ENCODE measurements at places on chromosomes 3 and 15.

- DNase-seq: no peak
Observed at GRCh38 chr3:163490119-163490518, 1588.2 kb downstream of the SI start.

- no peak for DNase-seq
Observed at GRCh38 chr15:87873516-87873915, 383.0 kb downstream of the NTRK3 start.

GRCh38 chr15:81133782-81134461, at the start of gene CFAP161:
TSS of gene CFAP161 (plus strand) at chr15:81134270. CDS start at chr15:81134330, 60 bp downstream.
- peak; percentile 78 for DNase-seq

DNA sequence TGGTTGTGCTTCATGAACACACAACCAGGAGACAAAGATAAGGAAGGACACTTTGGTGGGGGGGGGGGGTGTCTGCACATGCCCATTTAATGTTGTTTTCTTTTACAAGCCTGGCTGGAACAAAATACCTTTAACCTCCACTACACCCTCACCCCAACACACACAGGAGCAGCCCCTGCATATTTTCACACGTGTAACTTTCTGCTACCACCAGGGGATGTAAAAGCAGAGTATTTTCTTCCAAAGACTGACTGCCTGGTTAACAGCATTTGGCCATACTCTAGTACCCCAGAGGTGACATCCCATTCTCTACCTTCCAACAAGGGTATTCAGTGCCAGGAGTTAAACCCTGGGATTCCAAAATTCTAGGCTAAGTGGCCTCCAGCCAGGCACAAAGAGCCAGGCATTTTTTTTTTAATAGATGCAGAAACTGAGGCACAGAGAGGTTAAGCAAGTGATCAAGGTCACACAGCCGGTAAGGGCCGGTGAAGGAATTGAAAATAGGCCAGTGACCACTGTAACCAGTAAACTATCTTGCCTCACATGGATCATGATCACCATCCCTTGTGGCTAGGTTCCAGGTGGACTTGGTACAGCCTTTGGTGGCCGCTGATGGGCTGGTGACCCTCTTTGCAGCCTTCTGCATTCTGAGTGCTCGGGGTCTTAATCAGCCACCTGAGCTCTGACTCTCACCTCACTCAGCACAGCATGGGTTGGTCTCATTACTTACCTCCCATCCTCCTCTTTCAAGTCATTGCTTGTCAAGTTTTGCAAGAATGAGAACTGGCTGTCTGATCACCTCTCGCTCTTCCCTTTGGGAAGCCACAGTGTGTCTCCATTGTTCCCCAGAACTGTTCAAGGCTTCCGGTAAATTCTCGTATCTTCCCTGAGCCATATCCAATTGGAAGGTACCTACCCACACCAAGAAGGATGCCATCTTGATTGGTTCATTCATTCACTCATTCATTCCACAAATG, 20.4 kb downstream of the MAGI1 start:
- DNase-seq: no peak

DNA sequence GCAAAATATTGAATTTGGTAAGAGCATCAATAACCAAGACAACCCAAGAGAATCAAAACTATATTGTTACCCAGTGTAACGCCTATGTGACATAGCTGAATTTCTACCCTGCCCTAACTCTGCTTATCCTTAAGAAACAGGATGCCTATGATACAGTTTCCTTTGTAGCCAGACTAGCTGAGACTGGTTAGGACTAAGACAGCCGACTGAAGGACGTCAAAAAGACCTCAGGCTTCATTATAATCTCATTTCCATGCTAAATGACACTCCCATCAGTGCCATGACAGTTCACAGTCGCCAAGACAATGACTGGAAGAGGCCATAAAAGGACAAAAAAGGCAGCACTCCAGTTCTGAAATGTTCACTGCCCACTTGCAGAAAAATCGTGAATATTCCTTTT, 66.8 kb downstream of the GBE1 start:
- no peak for DNase-seq

- no peak for DNase-seq
Observed at GRCh38 chr15:65904301-65904700, 35.0 kb downstream of the RAB11A start.

GRCh38 chr3:65578861-65579260, 459.9 kb downstream of the MAGI1 start:
- no peak for DNase-seq

DNA sequence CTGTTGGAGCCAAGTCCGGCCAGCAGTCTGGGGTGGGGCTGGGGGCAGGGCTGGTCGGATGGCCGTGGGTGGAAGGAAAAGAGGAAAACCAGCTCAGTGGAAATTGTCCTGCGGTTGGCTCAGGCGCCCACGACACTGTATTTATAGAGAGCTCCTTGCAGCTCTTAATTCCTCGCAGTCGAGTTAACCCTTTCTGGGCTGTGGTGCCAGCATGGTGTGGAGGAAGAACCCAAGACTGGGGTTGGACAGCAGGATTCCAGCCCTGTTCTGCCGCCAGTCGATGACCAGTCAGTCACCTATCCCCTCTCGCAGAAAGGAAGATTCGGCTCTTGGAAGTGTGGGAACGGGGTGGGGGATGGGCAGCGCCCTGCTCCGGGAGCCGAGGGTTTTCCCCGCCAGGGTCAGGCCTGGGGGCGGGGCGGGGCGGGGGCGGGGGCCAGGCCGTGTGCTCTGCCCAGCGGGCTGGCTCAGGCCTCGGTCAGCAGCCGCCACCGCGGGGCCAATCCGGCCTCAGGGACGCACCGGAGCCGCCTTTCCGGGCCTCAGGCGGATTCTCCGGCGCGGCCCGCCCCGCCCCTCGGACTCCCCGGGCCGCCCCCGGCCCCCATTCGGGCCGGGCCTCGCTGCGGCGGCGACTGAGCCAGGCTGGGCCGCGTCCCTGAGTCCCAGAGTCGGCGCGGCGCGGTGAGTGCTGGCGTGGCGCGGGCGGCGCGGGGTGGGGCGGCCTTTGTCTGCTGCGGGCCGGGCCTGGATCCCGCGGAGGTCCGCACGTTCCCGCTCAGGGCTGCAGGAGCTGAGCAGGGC, at the start of gene CD276:
TSS of gene CD276 (plus strand) at position 607 of the 804 bp plus-strand sequence. CDS start 15,257 bp downstream, outside the sequence.
- peak; percentile 82 for DNase-seq

DNA sequence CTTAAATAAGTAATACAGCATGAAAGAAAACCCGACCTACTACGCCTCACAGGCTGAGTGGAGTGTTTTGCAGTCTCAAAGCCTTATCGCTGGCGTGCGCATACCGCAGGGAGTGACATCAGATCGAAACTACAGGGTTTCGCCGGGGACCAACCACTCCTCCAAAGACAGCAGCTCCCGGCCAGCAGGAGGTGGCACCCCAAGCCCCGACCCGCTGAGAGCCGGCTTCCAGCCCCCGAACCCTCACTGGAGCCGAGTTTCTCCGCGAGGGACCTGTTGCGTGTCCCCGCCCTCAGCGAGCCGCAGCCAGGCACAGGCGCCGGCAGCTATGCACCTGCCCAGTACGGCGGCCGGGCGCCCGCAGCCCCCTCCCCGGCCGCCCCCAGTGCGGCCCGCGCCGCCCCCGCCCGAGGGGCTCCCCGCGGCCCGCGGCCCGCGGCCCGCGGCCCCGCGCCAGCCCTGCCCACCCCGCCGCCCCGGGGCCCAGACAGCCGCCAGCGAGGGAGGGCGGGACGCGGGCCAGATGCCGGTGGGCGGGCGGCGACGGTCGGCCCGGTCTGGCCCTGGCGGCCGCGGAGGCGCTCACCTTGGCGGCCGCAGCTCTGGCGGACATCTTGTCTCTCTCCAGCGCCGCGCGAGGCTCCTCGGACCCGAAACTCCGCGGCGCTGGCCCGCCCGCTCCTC, 710 bp downstream of the TJP1 start:
- DNase-seq: peak; percentile 89

DNA sequence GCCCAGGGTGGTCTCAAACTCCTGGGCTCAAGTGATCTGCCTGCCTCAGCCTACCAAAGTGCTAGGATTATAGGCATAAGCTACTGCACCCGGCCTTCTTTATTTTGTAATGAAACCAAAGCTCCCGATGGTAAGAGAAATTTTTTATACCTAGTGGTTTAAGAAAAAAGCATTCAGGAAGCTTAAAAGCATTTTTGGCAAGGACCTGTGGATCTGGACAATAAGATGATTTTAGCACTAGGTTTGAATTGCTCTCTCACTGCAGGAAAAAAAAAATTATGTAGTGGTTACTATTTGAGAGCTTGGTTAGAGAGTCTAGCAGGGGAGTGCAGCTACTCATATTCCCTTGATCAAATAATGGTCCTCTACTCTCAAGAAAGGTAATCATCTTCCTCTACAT, 64.9 kb upstream of the PIK3R4 start:
- DNase-seq: peak; percentile 50

- DNase-seq: no peak
Observed at GRCh38 chr3:37326801-37327200, 152.4 kb upstream of the LRRFIP2 start.

GRCh38 chr15:57427367-57427821, 51.1 kb downstream of the CGNL1 start:
- no peak for DNase-seq

DNA sequence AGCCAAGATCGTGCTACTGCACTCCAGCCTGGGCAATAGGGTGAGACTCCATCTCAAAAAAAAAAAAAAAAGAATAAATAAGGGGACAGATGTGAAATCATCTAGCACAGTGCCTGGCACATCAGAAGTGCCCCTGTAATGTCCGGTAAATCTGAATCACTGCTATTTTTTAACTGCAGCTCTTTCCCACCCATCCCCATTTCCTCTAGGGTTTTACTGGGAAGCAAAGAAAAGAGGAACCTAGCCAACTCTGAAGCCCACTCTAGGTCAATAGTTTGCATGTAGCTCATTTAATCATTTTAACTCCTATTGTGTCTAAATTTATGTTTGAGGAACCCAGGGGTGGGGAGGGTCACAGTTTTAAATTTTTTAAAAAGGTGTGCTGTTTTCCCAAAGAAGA, 26.0 kb downstream of the MAGI1 start:
- DNase-seq: no peak

- no peak for DNase-seq
Observed at GRCh38 chr3:146892041-146892440, 286.9 kb upstream of the PLSCR5 start.

- no peak for DNase-seq
Observed at GRCh38 chr3:153640689-153641665, 479.0 kb downstream of the RAP2B start.

DNA sequence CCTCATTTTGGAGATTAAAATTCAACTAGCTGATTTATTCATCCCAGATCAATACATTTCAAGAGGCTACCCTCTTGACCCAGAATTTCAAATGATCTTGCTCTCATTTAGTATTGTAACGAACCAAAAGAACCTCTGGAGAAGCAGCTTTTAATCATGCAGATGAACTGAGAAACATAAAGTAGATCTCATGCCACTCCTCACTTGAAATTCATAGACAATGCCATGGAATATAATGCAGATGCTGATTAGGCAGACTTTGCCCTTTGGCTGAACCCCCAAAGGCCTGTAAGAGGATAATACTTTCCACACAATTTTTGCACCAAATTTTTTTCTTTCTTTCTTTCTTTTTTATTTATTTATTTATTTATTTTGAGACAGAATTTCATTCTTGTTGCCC, 358.3 kb downstream of the NEK10 start:
- DNase-seq: no peak
